ENCODE measurements at places on chromosomes 5 and 9. TPM values are rescaled to one million over a fixed set of nuclear protein-coding genes. Genes with fewer than 3 reads are reported as not detected.

- H3K27ac ChIP-seq, result no peak overlapping the region
- no peaks in the 10 kb centered on the region for H3K36me3 ChIP-seq
Measured at GRCh38 chr5:118733394-118733793, 255.0 kb downstream of the DTWD2 start.

Gene MED22
- total RNA-seq, result 27.6 TPM

Gene ORM2
- not detected for total RNA-seq

- H3K4me1 ChIP-seq, result no peaks in the 10 kb centered on the region
- H3K4me3 ChIP-seq, result no peak overlapping the region
- H3K27me3 ChIP-seq, result no peaks in the 10 kb centered on the region
- no peak overlapping the region for H3K27ac ChIP-seq
Measured at GRCh38 chr9:7145361-7146069, 387.7 kb downstream of the KDM4C start.

DNA sequence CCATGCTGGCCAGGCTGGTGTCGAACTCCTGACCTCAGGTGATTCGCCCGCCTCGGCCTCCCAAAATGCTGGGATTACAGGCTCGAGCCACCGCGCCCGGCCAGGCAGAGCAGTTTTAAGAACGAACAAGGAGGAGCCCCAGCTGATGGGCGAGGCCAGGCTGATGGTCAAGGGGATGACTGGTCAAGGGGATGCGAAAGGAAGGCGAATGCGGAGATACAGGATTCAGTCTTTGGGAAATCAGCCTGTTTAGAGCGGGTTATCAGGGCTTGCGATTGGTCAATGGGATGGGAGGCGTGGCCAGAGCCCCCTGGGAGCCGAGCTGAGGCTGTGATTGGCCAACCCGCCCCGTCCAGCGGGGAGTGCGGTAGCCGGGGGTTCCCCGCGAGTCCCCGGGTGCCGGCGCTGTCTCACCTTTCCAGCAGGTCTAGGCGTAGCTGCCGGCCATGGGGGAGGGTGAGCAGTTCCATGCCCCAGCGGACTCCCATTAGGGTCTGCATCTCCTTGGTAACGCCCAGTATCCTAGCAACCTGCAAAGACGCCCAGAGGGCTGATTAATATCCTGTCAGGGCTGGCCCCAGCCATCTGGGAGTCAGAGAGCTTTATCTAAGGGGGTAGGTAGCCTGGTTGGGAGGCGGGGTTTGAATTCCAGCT, 7.5 kb upstream of the TOR2A start:
- DNase-seq, result peak; percentile 33
- no peaks in the 10 kb centered on the region for H3K36me3 ChIP-seq
- peaks cover 7% of the 10 kb centered on the region for H3K4me1 ChIP-seq
- peak overlapping the region; percentile 15 for H3K27ac ChIP-seq
- H3K27me3 ChIP-seq, result peaks cover 46% of the 10 kb centered on the region

Gene CTXN3
- total RNA-seq, result not detected

DNA sequence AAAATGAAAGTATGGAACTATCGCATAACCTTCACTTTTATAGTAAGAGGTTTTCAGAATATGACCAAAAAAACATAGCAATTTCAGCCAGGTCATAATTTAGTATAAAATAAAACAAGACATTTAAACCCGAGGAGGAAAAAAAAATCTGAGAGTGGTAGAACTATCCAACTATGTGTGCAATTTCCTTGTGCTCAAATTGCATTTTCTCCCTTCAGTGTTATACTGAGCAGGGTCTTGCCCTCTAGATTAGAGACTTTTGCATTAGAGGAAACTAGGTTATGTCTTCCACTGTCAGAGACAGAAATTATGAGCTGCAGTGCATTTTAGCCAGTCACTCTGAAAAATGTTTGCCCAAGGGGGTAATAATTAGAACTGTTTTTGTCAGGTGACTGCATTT, 330.6 kb downstream of the NR2F1-AS1 start:
- H3K27me3 ChIP-seq, result no peaks in the 10 kb centered on the region
- peak overlapping the region; percentile 9 for H3K27ac ChIP-seq
- H3K36me3 ChIP-seq, result peaks cover 4% of the 10 kb centered on the region
- no peaks in the 10 kb centered on the region for H3K4me1 ChIP-seq
- H3K4me3 ChIP-seq, result peak overlapping the region; percentile 65

DNA sequence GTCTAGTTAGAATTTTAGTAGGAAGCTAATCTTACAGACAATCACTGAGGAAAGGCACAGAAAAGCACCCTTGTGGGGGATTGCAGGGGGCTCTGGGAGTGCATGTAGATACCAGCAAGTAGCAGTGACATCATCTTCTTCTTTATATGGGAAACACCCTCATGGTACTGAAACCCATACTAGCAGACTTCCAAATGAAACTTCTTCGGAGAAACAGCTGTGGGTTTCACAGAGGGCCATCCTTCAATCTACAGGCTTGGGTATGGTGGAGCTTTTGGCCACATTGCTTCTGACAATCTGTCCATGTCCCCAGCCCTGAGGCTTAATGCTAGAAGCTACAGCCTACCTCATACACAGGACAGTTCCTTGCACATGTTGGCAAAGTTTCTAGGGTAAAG, 165.2 kb upstream of the NFIB start:
- no peaks in the 10 kb centered on the region for H3K36me3 ChIP-seq
- no peak overlapping the region for H3K27ac ChIP-seq
- DNase-seq, result no peak
- peaks cover 10% of the 10 kb centered on the region for H3K4me1 ChIP-seq
- H3K4me3 ChIP-seq, result no peak overlapping the region

- H3K4me1 ChIP-seq, result peaks cover 24% of the 10 kb centered on the region
- H3K27ac ChIP-seq, result peak overlapping the region; percentile 96
- H3K27me3 ChIP-seq, result no peaks in the 10 kb centered on the region
- peaks cover 51% of the 10 kb centered on the region for H3K36me3 ChIP-seq
- peak overlapping the region; percentile 90 for H3K4me3 ChIP-seq
- DNase-seq, result no peak
Measured at GRCh38 chr5:43033841-43034590, 6.1 kb downstream of the ANXA2R start.

GRCh38 chr5:74135033-74135432, 505.5 kb downstream of the ENC1 start:
- DNase-seq, result no peak
- no peaks in the 10 kb centered on the region for H3K27me3 ChIP-seq
- H3K36me3 ChIP-seq, result no peaks in the 10 kb centered on the region
- no peaks in the 10 kb centered on the region for H3K4me1 ChIP-seq
- H3K4me3 ChIP-seq, result no peak overlapping the region
- H3K27ac ChIP-seq, result no peak overlapping the region

- no peak overlapping the region for H3K4me3 ChIP-seq
- H3K36me3 ChIP-seq, result no peaks in the 10 kb centered on the region
- H3K4me1 ChIP-seq, result peaks cover 10% of the 10 kb centered on the region
- H3K27ac ChIP-seq, result no peak overlapping the region
- no peaks in the 10 kb centered on the region for H3K27me3 ChIP-seq
Measured at GRCh38 chr9:108569624-108570023, 286.2 kb downstream of the ACTL7B start.

GRCh38 chr5:57889558-57889957, 406.9 kb upstream of the ACTBL2 start:
- H3K27ac ChIP-seq, result no peak overlapping the region
- DNase-seq, result peak; percentile 40
- H3K27me3 ChIP-seq, result no peaks in the 10 kb centered on the region
- H3K36me3 ChIP-seq, result no peaks in the 10 kb centered on the region
- H3K4me3 ChIP-seq, result no peak overlapping the region
- H3K4me1 ChIP-seq, result peaks cover 17% of the 10 kb centered on the region

- H3K4me1 ChIP-seq, result no peaks in the 10 kb centered on the region
- H3K36me3 ChIP-seq, result no peaks in the 10 kb centered on the region
- H3K27ac ChIP-seq, result no peak overlapping the region
- no peak overlapping the region for H3K4me3 ChIP-seq
- peaks cover 92% of the 10 kb centered on the region for H3K27me3 ChIP-seq
Measured at GRCh38 chr5:135827965-135828781, 6.3 kb upstream of the SLC25A48 start.

DNA sequence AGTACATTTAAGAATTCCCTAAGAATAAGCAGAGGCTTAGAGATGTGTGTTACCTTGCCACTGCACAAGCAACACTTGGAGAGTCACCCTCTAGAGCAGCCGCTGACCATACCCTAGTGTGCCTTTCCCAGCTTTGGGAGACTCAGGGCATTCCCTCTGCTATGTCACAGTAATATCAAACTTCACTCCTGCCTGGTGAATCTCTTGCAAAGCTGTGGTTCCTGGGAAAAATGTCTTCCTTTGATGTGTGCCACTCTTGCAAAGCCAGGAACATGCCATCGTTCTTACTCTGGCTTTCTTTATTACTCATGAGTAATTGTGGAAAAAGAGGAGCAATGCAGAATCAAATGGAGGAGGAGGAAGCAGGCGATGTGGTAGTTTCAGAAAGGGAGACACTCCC, 173.2 kb downstream of the CCDC192 start:
- peaks cover 6% of the 10 kb centered on the region for H3K36me3 ChIP-seq
- no peak for DNase-seq
- no peaks in the 10 kb centered on the region for H3K27me3 ChIP-seq
- no peak overlapping the region for H3K4me3 ChIP-seq
- H3K4me1 ChIP-seq, result peaks cover 23% of the 10 kb centered on the region

Gene SLC31A1
- total RNA-seq, result 21.0 TPM

GRCh38 chr5:180592176-180592575, 877 bp upstream of the SCGB3A1 start:
- peaks cover 16% of the 10 kb centered on the region for H3K4me1 ChIP-seq
- DNase-seq, result no peak
- H3K27ac ChIP-seq, result no peak overlapping the region
- H3K36me3 ChIP-seq, result no peaks in the 10 kb centered on the region
- peak overlapping the region; percentile 37 for H3K4me3 ChIP-seq

Gene C6
- total RNA-seq, result not detected

- no peaks in the 10 kb centered on the region for H3K27me3 ChIP-seq
- peak overlapping the region; percentile 58 for H3K27ac ChIP-seq
- H3K36me3 ChIP-seq, result peaks cover 9% of the 10 kb centered on the region
Measured at GRCh38 chr9:101705135-101705661, 33.2 kb downstream of the GRIN3A start.

GRCh38 chr9:35617548-35617947, 665 bp downstream of the CD72 start:
- peak overlapping the region; percentile 49 for H3K4me3 ChIP-seq
- no peaks in the 10 kb centered on the region for H3K36me3 ChIP-seq
- H3K27me3 ChIP-seq, result peaks cover 76% of the 10 kb centered on the region
- H3K4me1 ChIP-seq, result no peaks in the 10 kb centered on the region
- H3K27ac ChIP-seq, result peak overlapping the region; percentile 38

- H3K27me3 ChIP-seq, result no peaks in the 10 kb centered on the region
- peaks cover 25% of the 10 kb centered on the region for H3K4me1 ChIP-seq
- no peak for DNase-seq
- no peak overlapping the region for H3K27ac ChIP-seq
- no peaks in the 10 kb centered on the region for H3K36me3 ChIP-seq
- H3K4me3 ChIP-seq, result no peak overlapping the region
Measured at GRCh38 chr5:134103397-134103796, 11.1 kb upstream of the TCF7 start.

Gene ADAMTSL2
- total RNA-seq, result not detected

DNA sequence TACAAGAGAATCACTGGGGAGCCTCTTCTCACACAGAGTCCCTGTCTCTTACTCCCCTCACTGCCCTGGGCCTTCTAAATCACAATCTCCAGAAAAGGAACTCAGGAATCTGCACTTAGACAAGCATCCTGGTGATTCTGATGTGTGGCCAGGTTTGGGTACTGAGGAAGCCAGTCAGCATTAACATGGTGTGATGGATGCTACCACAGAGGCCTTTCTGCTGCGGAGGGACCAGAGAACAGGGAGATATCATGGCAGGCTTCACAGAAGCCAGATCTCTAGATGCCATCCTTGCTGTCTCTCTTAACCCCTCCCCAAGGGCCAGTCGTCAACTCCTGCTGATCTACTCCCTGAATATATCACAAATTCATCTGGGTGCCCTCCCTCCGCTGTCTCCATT, 1.6 kb downstream of the ANKS6 start:
- H3K36me3 ChIP-seq, result peaks cover 8% of the 10 kb centered on the region
- peaks cover 41% of the 10 kb centered on the region for H3K4me1 ChIP-seq
- H3K27me3 ChIP-seq, result no peaks in the 10 kb centered on the region
- DNase-seq, result no peak
- no peak overlapping the region for H3K27ac ChIP-seq
- peak overlapping the region; percentile 74 for H3K4me3 ChIP-seq

DNA sequence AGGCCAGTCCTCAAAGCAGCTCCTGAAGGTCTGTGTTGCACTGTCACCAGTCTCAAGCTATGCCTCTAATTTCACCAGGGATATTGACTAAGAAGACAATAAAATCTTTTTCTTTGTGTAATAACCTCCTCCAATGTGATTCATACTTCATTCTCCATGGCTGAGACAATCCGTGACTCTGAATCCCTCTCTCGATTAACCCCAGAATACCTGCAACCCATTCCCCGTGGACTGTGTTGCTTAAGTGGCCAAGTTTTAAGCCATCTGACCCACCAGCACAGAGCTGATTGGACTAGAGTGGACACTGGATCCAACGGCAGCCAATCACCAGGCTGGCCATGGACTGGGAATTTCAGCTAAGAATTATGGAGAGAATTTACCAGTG, 5.4 kb upstream of the CCIN start:
- no peak overlapping the region for H3K4me3 ChIP-seq
- DNase-seq, result no peak
- peaks cover 18% of the 10 kb centered on the region for H3K27me3 ChIP-seq
- no peak overlapping the region for H3K27ac ChIP-seq
- H3K4me1 ChIP-seq, result no peaks in the 10 kb centered on the region

Gene SPINK1
- total RNA-seq, result 444 TPM

Gene WWC1
- 190 TPM for total RNA-seq

- no peaks in the 10 kb centered on the region for H3K36me3 ChIP-seq
- no peak overlapping the region for H3K4me3 ChIP-seq
- H3K27me3 ChIP-seq, result no peaks in the 10 kb centered on the region
- DNase-seq, result no peak
Measured at GRCh38 chr9:5364294-5365024, 24.8 kb upstream of the RLN1 start.

Gene TENT4A
- 34.4 TPM for total RNA-seq

GRCh38 chr5:169814522-169814921, 165.8 kb downstream of the INSYN2B start:
- H3K27me3 ChIP-seq, result peaks cover 50% of the 10 kb centered on the region
- no peaks in the 10 kb centered on the region for H3K4me1 ChIP-seq
- no peak overlapping the region for H3K27ac ChIP-seq
- DNase-seq, result no peak

GRCh38 chr9:123599781-123600180, 243.8 kb downstream of the CRB2 start:
- no peaks in the 10 kb centered on the region for H3K36me3 ChIP-seq
- DNase-seq, result no peak
- no peaks in the 10 kb centered on the region for H3K4me1 ChIP-seq
- H3K27me3 ChIP-seq, result no peaks in the 10 kb centered on the region
- no peak overlapping the region for H3K27ac ChIP-seq
- H3K4me3 ChIP-seq, result no peak overlapping the region

Gene HRH2
- not detected for total RNA-seq

DNA sequence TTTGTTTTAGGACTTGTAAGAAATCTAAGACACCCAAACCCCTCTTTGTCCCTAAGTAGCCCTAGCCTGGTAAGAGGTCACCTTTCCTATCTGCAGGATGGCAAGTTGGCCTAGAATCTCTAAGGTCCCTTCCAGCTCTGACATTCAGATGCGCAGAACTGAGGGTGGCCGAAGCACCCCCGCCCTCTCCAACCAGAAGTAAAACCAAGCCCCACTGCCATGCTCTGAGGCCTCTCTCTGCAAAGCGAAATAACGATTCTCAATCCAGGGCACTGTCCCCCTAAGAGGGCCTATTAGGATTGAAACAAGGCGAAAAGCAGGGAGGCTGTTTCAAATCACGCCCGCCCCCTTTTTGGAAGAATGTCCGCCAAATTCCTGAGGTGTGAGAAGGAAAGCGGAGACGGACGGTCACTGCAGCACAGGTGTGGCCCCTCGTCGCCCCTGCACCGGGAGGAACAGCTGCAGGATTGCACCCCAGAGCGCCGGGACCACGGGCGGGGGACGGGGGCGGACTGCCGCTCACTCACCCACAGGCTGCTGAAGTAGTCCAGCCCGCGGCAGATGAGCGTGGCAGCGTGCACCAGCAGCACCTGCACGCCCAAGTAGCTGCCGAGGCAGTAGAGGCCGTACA, 824 bp downstream of the TMEM245 start:
- no peak for DNase-seq
- peak overlapping the region; percentile 58 for H3K27ac ChIP-seq
- H3K27me3 ChIP-seq, result no peaks in the 10 kb centered on the region
- peak overlapping the region; percentile 85 for H3K4me3 ChIP-seq
- H3K36me3 ChIP-seq, result peaks cover 30% of the 10 kb centered on the region
